Skin of body (tissue), 3 donors: ENCODE measurements at places on chromosomes 7 and 10. TPM values are rescaled to one million over a fixed set of nuclear protein-coding genes. Genes with fewer than 3 reads are reported as not detected.

Gene STEAP2
- 14.6 TPM for total RNA-seq

- DNase-seq = no peak
Measured at GRCh38 chr10:49257626-49258349, 41.2 kb upstream of the C10orf71 start.

Gene ZNF716
- not detected for total RNA-seq

DNA sequence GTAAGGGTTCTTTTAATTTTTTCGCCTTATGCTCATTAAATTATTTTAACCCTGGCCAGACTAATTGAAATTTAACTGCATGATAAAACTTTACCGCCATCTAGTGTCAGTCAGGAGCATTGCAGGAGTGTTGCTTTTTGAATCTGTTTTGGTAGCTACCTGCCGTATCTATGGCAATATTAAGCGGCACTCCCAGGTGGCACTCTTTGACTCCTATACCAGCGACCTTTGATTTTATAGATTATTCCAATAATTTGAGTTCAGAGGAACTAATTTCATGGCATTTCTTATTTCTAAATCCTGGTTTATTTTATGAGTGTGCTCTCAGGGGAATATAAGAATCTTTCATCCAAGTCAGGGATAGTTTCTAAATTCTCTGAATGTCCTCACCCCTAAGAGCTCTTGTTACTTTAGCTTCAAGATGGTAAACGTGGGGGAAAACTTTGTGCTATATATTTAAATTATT is 198.9 kb downstream of the REEP3 start:
- peak; percentile 63 for DNase-seq

Gene ELMO1
- 37.9 TPM for total RNA-seq

DNA sequence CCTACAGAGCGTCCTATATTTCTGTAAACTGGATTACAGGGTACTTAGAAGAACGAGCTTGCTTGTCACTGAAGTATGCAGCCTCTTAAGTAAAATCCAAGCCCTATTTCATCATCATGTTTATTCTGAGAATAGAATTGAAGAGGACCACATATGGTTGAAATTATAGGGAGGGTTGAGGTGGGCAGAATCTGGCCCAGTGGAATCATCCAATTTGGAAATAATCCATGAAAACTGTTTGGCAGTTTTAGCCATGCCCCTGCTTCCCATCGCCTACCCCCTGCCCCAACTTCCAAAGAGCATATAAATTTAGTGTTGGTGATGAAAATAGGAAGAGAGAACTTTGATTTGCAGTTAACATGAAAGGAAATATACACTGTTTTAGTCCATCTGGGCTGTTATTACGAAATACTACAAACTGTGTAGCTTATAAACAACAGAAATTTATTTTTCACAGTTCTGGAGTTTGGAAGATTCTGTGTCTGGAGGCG is 150.4 kb downstream of the PRKG1 start:
- peak; percentile 93 for DNase-seq

- DNase-seq = no peak
Measured at GRCh38 chr10:103457176-103457712, 1.5 kb downstream of the CALHM1 start.

GRCh38 chr10:116053910-116054309 is 219.1 kb downstream of the GFRA1 start:
- no peak for DNase-seq

DNA sequence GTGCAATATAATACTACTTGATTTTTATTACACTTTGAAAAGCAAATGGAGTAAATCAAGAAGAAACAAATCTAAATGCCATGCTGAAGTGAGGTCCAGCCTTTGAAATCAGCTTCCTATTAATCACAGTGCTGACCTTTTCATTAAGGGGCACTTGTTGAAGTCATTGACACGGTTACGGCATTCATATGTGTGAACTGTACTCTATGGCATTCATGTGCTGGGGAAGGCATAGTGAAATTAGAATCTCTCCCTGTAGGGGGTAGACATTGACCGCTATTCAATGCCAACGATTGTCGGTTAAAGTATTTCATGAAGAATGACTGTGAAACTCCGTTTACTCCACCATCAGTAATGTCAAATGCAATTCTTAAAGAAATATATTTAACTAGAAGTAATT is 296.1 kb upstream of the SEMA3A start:
- DNase-seq = peak; percentile 51

DNA sequence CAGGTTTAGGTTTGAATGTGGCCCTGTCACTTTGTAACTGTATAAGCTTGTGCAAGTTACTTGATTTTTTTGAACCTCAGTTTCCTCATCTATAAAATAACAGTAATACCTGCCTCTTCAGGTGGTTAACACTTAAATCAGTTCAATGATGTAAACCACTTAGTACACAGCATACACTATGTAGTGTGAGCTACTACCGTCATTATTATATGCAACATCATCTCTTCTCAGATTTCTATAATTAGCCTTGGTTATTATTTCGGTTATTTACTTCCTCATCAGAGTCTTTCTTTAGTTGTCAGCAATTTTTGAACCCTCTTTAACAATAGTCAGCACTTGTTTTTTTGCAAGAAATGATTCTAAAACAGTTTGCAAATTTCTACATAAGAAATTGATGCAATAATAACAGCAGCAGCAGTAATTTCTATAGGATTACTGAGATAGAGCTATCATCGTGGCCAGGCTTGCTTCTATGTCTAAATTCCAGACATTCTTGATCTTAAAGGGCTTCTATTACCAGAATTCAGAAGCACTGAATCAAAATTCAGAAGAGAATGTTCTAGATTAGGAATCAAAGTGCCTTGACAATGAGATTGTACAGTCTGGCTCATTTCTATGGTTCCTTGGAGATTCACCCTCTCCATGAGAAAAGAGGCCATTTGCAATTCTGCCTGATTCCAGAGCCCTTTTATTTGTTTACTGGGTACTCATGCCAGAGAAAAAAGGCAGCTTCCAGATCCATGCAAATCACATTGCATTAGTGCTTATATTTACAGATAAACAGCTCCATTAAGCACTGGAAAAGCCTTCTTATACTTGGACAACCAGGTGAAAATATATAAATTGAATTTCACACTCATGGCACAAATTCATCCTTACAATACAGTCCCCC is 25.0 kb upstream of the WDR11 start:
- DNase-seq = no peak

DNA sequence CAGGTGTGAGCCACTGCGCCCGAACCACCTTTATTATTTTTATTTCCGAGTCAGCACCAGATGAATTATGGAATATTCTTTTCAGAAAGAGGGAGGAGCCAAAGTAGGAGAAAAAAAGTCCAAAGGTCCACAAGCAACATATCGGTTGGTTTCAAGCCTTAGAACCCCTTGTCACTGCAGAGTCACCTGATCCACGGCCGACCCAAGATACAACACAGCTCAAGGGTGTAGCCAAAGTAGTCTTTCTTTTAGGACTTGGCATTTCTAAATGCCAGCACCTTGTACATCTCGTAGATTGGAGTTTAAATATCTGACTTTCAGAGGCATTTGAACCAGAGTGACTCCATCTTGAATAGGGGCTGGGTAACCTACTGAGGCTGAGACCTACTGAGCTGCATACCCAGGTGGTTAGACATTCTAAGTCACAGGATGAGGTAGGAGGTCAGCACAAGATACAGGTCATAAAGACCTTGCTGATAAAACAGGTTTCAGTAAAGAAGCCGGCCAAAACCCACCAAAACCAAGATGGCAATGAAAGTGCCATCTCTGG is 113.9 kb upstream of the ANLN start:
- DNase-seq = no peak

Gene SLC26A3
- total RNA-seq = not detected

DNA sequence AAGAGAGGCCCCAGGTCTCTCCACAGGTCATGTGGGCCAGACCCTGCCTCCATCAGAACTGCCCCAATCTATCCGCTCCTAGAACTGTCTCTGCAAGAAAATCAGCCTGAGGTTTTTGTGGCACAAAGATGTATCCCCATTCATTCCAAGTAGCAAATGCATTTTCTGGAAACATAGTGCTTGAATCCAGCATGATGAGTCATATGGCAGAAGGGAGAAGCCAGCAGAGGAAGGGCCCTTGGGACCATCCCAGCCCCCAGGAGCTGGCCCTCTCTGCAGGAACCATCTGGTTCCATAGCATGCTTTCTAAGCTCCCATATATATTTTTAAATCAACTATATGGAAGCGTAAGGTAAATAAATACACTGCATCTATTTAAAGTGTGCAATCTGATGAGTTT is 563.2 kb downstream of the GALNT17 start:
- DNase-seq = no peak

GRCh38 chr7:13794581-13794980 is 194.9 kb downstream of the ETV1 start:
- DNase-seq = no peak

DNA sequence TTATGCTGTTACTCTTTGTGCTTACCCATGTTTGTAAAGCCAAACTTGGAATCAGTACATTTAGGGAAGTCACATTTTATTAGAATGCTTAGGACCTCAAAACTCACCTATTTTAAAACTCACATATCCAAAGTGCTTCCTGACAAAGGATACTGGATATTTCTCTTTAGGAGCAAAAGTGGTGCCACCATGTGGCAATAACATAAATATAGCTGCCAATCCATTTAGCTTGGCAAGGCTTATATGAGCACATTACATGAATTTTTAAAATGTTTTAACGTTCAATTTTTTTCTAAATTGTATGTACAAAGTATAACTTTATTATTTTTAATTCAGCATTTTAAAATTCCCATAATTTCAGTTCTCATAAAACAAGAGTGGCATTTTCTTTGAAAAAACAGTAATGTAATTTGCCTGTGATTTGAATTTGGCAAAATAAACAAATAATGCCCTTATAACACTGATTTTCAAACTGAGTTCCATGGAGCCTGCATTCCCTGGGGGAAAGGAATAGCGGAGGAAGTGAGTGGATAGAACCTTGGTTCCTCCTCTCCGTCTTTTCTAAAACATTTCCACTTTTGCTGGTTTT is 75.4 kb downstream of the HDAC9 start:
- no peak for DNase-seq

DNA sequence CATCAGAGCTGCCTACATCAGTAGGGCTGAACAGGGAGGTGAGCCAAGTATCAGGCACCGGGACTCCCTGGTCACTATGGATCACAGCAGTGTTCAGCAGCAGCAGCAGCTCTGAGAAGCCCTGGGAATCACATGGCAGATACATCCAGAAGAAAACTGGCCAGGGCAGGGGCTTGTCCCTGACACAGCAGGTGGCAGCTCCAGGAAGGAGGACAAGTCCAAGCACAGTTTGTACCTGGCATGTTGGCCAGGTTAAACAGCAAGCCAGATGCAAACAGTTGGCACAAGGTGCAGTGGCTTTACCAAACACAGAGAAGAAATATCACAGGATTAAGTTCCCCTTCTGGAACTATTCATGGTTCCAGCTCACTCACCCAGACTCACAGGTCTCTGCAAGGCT is 139.4 kb downstream of the KCNMA1 start:
- no peak for DNase-seq

Gene HOXA7
- total RNA-seq = 1.5 TPM

DNA sequence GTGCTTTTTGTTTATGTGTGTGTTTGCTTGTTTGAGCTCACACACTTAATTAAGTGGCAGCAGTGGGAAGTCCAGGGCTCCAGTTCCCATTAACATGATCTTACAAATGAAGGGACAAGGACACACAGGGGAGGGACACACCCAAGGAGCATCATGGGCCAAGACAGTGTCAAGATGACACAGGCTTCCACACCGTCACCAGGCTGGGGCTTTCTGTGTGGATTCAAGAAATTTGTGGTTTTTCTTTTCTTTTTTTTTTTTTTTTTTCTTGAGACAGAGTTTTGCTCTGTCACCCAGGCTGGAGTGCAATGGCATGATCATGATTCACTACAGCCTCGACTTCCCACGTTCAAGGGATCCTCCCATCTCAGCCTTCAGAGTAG is 173.6 kb downstream of the KIAA1217 start:
- DNase-seq = no peak

DNA sequence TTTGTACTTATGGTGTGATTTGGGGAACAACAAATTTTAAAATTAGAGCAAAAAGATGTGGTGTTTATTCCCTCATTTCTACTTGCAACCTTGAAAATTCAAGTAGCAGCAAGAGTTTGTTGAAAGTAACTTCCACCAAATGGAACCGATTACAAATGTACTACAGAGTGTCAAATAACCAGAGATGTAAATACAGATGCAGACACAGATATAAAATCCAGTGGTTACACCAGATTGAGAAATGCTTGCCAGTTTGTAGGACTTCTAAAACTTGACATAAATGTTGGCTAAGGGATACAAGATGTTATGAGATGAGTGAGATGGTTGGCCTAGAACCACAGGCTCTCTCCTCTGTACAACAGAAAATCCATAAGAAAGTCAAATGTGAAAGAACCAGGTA is 162.1 kb downstream of the DIP2C start:
- DNase-seq = no peak

- no peak for DNase-seq
Measured at GRCh38 chr7:138205614-138206150, 129.4 kb downstream of the AKR1D1 start.

GRCh38 chr10:49281461-49281860 is 17.5 kb upstream of the C10orf71 start:
- no peak for DNase-seq

Gene EPHB4
- 54.6 TPM for total RNA-seq

Gene GHRHR
- total RNA-seq = not detected

Gene ASB10
- total RNA-seq = 0.69 TPM
